ENCODE measurements at places on chromosomes 1 and 21.
A peak's percentile ranks its signal among the peaks of the same experiment; 100 is the strongest.

DNA sequence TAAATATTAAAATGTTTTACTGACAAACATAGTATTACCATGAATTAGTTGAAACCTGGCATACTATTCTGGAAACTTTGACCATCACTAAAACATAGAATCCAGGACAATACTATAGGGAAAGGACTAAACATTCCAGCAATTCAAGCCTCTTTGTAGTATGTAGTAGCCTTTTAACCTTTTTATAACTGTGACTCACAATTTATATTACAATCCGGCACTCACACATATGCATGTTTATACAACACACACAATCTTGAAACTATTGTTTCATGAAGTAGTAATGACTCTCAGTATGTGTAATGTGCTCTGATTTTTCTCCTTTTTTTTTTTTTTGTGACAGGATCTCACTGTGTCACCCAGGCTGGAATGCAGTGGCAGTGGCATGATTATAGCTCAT lies 64.3 kb downstream of the ANKRD13C start:
- no peak for DNase-seq

DNA sequence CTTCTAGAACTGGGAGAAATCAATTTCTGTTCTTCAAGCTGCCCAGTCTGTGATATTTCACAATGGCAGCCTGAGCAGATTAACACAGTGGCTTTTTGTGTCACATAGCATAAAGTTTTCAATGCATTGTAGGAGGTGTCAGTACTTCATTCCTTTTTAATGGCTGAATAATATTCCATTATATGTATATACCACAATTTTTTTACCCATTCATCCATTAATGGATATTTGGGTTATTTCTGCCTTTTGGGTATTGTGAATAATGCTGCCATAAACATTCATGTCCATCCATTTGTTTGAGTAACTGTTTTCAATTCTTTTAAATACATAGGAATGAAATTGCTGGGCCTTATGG lies 191.5 kb downstream of the SETD4 start:
- DNase-seq = no peak

- no peak for DNase-seq
These were observed 34.5 kb downstream of the TYW3 start for GRCh38 chr1:74767490-74767889.

- no peak for DNase-seq
These were observed 29.4 kb downstream of the JAK1 start for GRCh38 chr1:64936956-64937355.

- no peak for DNase-seq
These were observed 2.4 kb downstream of the PPM1J start for GRCh38 chr1:112712701-112713128.

DNA sequence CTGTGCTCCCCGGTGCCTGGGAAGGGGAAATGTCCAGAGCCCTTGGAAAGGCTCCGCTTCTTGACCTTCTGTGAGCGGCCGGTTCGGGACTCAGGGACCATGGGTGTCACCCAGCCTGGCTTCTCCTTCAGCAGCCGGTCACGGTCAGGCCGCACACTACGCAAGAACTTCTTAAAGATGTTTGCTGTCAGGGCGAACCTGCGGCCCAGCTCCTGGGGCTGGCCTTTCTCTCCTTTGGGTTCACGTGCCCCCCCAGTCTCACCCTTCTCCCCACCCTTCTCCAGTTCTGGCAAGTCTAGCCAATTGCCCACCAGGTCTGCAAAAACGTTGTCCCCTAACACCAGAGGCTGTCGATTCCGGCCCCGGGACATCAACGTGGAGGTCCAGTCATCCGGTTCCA lies 12.1 kb downstream of the INKA2 start:
- no peak for DNase-seq

DNA sequence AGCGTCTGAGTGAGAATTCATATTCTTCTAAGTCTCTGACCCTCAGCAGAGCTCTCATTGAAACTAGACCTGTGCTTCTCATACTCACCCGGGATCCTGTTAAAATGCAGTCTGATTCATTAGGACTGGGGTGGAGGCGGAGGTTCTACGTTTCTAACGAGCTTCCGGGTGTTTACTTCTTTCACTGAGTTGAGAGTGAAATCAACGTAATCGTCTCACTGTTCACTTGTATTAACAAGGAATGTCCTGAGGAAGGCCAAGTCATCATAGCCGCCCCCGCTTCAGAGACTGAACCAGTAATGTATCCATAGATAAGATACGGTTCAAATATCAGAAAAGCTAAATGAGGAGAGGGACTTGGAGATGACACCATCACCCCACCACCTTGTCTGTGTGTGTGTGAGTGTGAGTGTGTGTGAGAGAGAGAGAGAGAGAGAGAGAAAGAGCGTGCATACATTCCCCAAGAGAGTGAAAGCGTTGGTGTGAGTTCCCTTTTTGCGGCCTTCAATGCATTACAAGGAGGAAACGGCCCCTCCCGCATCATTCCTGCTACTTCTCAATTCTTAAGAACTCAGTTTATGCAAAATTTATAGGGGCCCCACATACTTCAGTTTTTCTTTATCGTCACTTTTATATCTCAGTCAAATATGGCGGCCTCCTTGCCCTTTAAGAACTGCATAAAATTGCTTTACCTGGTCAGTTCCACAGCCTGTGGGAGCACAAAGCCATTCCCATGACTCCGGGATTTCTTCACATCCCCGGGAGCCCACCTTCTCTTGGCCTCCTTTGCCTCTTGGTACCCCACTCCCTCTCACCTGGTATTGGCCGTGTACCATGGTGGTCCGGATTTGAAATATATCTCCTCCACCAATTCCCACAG lies 19.8 kb downstream of the KMO start:
- no peak for DNase-seq

DNA sequence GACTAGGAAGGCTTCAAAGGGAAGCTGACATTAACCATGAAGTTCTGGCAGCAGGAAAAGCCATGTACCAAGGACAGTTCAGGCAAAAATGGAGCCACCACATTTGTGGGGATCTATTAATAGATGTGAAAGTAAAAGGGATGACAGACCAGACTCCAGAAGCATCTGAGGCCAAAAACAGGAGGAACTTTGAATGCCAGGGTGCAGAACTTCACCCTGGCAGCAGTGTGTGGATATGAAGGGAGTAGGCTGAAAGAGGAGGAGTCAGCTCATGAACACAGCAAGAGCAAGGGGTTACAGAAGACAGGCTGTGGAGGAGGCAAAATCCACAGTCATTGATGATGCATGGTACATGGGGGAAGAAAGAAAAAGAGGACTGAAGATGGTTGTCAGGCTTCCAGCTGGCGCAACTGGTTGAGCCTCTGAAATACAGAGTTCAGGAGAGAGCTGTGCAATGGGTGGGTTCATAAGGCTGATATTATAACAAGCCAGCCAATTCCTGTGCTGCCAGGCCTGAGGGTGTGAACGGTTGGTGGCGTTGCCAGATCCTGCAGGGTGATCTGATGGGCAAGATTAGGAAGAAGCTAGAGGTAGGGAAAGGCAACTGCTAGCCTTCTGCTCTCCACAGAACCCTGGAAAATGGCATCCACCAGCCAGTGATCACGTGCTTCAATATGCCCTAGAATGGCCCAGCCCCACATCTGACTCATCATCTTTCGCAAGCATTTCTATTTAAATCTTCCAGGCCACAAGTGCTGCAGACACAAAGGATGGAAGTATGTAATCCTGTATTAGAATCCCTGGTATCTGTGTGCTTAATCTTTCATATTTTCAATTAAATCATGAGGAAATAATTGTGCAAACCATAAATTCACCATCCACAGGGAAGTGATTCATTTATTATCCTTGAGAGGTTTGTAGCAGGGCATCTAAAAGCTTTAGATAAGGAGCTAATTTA lies 81.9 kb downstream of the SLC25A24 start:
- no peak for DNase-seq

DNA sequence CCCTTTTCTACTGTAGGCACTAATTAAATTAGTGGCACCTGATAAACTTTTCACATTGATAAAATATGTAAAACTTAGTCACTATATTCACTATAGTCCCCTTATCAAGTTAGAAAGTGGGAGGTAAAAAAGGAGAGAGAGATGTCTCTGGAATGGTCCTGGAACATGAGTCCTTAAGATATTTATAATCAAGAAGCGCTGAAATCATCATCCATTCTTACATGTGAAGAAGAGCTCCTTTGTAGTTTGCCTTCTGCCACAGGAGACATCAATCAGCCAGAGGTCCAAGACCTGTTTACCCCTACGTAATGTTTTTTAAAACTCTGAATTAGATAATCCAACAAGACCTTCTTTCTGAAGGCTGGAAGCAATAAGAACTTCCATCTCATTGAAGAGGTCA lies 65.3 kb downstream of the GATAD2B start:
- no peak for DNase-seq

- DNase-seq = no peak
These were observed 13.0 kb upstream of the EPHX4 start for GRCh38 chr1:92016720-92017316.

- DNase-seq = peak; percentile 23
These were observed at the start of gene SH2D2A for GRCh38 chr1:156816561-156817328. Gene SH2D2A (minus strand): TSS chr1:156816848. CDS start chr1:156816708, 140 bp downstream.

DNA sequence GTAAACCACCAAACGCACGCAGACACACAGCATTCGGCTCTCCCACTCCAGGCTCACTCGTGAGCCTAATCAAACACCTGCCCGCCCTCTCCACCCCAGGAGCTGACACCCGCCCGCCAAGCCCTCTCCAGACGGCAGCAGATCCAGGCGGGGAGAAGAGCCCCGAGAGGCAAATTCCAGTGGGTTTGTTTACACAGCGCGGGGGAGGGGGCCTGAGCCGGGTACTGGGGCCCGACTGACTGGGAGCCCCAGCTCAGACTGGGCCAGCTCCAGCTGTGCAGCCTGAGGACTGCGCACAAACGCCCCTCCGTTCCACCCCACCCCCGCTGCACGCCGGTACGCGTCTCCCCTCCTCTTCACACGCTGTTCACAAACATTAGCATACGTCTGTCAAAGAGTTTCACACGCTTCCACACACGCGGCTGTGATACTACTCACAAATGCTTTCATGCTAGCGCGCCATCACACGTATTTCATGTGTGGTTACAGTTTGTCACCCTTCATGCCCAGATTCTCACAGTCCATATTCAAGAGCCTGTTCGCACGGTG lies 1.0 kb upstream of the EFNA1 start:
- DNase-seq = no peak

GRCh38 chr1:39142401-39143060 lies 62.0 kb upstream of the MACF1 start:
- no peak for DNase-seq

DNA sequence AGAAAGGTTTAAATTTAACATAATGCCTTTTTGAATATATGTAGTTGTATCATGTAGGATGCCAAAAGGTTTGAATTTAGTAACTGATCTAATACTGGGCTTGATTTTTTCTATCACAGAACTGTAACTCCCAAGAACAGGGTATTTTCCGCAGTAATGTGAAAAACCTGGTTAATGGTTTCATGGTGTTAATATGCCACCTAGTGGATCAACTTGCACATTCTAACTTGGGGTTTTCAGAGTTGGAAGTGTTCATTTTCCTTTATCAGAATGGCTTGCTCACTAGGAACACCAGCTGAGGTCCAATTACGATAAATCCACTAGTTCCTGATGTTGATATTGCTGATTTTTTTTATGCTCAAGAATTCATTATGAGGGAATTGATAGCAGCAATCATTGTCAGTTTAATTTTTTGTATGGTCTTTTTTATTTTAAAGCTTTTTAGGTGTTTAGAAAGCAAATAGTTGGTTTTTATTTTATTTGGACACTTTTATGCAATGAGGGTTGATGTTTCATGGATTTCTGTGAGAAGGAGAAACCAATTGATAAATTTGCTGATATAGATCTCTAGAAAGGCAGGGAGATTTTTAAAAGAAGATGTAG lies 157.2 kb downstream of the PLA2G4A start:
- no peak for DNase-seq

- no peak for DNase-seq
These were observed 5.7 kb downstream of the PADI4 start for GRCh38 chr1:17313530-17314309.

GRCh38 chr1:22379566-22379965 lies 72.1 kb upstream of the ZBTB40 start:
- DNase-seq = no peak

- no peak for DNase-seq
These were observed 1667.8 kb downstream of the MRPL39 start for GRCh38 chr21:23939369-23940065.

- no peak for DNase-seq
These were observed 580 bp upstream of the AZIN2 start for GRCh38 chr1:33080373-33080772.

- no peak for DNase-seq
These were observed 2.2 kb downstream of the AJAP1 start for GRCh38 chr1:4656533-4657140.

DNA sequence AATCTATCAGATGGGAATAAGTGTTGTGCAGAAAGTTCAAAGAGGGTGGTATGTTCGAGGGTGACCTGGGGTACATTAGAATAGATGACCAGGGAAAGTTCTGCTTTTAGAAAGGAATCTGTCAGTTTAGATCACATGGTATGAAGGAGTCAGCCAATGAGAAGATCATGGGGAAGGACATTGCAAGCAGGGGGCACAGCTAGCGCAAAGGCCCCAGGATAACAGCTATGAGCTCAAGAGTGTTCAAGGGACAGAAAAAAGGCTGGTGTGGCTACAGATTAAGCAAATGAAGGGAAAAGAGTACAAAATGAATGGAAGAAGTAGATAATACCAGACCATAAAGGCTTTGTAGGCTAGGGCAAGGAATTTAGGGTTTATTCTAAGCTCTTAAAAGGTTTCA lies 8.6 kb downstream of the LEPR start:
- DNase-seq = no peak

Measured in esophagus squamous epithelium (tissue), 5 donors.